ENCODE measurements at places on chromosomes 11 and 22.
A peak's percentile ranks its signal among the peaks of the same experiment; 100 is the strongest.

DNA sequence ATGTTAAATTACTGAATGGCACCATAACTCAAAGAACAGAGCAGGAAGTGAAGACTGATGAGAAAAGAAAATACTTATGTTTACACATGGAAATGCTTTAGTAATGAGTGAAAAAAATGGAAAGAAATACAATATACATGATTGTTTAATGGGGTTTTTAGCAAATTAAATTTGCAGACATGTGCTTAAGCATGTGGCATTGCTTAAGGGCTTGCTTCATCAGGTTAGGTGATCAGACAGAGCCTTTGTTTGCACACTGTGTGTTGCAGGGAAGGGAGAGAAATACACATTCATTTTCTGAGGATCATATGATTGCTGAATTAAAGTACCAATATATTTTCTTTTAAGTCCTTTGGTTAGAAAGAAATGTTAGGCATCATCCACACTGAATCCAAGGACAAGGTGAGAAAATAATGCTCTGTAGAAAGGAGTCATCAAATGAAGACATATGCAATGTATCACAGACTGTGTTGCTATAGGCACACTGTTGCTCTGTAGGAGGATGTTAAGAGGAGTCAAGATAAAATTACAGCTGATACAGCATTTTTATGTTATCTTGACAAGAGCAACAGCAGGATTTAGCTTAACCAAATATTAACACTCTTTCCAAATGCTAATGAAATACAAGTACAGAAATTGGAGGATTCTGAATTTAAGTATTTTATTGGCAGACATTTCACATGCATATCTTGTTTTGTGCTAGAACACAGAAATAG, 23.4 kb upstream of the ARHGAP20 start:
- DNase-seq = no peak

DNA sequence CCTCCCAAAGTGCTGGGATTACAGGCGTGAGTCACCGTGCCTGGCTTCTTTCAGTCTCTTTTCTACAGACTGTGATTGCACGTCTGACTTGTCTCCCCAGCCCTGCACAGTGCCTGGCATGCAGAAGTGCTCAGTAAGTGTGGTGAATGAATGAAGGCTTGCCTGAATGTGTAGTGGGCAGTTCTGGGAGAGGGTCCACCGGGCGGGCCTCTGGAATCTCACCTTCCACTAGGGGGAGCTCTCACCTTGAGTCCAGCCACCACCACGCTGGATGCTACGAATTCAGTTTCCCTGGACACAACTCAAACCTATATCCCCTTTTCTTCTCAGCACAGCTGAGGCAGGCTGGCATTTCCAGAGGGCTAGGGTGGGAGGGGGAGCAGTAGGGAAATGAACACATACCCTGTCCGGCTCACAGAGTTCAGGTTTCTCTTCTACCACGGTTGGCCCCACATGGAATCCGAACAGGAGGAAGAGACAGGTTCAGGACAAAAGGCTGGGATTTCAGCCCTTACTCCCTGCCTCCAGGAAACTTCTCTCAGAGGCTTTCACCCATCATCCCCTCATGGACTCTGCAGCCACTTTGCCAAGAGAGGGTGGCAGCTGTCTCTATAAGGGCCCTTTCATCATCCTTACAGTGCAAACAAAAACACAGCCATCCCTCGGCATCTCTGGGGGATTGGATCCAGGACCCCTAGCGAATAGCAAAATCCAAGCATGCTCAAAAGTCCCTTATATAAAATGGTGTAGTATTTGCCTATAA, 86.8 kb downstream of the NECTIN1 start:
- DNase-seq = peak; percentile 24

- no peak for DNase-seq
Measured at GRCh38 chr22:24367841-24368240, 59.6 kb upstream of the ADORA2A start.

DNA sequence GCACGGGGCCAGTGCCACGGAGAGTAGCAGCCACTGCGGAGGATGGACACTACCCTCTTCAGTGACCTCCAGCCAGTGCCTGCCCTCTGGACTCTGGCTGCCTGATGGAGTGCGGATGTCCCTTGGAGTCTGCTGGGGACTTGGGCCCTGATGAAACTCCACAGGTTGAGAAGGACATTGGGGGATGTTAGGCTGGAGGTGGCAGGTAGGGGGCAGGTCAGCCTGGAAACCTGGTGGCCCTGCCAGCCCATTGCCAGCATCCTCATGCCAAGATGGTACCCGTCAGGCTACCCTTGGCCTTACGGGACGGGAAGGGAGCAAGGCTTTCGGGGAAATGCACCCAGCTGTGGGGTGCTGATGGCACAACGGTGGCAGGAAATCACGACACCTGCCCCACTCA, 4.0 kb downstream of the CABP7 start:
- no peak for DNase-seq

DNA sequence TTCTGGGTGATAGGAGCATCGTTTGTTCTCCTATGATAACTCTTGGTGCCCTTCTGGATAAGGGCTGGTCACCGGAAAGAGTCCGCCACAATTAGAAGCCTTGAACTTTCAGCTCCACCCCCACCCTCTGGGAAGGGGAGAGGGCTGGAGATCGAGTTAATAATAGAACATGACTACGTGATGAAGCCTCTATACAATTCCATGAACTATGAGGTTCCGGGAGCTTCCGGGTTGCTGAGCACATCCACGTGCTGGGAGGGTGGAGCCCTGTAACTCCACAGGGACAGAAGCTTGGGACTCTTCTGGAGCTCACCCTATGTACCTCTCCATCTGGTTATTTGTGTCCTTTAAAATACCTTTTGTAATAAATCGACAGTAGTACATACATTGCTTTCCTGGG, 40.3 kb downstream of the ARHGAP42 start:
- no peak for DNase-seq

- peak; percentile 54 for DNase-seq
Measured at GRCh38 chr11:235609-235996, 539 bp downstream of the SIRT3 start.

- DNase-seq = no peak
Measured at GRCh38 chr11:71947498-71947897, 18.7 kb downstream of the RNF121 start.

DNA sequence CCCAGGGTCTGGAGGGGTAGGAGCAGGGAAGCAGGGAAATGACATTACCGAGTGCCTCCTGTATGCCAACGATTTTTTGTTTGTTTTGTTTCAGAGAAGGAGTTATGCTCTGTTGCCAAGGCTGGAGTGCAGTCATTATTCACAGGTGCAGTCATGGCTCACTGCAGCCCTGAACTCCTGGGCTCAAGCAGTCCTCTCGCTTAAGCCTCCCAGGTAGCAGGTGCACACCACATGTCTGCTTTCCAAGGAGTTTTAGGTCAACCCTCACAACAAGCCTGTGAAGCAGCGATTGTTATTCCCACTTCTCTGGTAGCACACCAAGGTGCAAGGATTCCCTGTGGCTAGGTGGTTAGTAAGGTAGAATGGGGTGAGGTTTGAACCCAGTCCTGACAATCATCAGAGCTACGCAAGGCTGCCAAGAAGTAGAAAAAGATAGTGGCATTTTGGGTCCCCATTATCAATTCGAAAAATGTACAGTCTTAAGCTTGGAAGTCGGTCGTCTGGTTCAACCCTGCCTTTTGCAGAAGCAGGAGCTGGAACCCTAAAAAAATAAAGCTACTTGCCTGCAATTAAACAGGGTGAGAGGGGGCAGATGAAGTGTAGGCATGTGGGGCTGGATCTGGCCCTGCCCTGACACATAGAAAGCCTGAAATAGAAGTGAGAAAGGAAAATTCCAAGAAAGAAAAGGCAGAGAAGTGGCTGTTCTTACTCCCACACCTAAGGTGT, 9.1 kb downstream of the UCP3 start:
- no peak for DNase-seq

DNA sequence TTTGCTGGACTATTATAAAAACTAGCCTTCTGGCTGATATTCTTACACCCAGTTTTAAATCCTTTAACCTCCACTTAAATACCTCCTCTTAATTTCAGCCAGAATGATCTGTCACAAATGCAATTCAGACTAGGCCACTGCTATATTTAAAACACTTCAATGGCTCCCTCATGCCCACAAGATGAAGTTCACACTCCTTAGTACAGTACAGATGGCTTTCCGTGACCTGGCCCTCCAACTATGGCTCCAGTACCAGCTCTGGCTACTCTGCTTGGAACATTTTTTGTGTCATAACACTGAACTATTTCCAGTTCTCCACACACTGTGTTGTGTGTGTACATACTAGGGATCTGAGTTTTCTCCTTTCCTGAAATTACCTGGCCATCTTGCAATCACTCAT, 353.4 kb downstream of the SOX6 start:
- no peak for DNase-seq

DNA sequence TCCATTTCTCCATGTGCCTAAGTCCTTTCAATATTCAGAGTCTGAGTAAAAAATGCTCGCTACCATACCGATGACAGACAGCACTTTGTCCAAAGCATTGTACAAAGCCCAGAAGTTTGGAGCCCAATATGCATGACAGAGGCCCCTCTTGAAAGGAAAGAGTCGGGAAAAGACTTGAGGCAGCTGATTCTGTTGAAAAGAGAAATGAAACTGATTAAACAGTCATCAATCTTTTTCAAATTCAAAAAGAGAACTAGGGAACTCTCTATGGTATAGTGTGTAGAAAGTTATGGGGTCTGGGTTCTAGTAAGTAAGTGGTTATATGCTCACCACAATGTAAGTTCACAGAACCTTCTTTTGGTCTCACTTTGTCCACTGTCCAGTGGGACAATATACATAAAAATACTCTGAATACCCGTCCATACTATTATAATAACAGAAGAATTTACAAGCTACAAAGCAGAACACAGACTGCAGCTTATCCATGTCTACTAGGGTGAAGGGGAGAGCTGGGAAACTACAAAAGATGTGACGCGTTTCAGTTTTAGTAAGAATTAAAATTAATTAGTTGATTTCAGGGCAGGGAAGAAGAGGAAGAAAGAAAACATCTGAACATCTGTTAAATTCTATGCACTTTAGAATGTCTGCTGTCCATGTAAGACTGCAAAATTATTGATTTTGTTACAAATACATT, 26.7 kb downstream of the ALG8 start:
- DNase-seq = no peak

DNA sequence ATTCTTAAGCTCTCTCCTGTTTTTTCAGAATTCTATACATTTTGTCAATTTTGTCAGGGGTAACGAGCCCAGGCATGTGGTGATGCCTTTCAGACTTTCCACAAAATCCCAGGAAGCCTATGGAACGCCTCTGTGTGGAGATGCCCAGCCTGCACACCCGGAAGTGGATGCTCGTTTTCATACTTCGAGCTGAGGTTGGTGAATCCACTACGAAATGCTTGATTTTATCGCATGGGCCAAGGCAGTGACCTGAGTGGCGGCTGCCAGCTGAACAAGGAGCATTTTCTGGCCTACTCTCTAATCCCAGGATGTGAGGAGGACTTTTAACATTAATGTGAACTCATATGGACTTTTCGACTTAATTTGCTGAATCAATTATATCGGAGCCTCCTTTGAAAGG, 426.7 kb upstream of the B3GAT1 start:
- DNase-seq = no peak

DNA sequence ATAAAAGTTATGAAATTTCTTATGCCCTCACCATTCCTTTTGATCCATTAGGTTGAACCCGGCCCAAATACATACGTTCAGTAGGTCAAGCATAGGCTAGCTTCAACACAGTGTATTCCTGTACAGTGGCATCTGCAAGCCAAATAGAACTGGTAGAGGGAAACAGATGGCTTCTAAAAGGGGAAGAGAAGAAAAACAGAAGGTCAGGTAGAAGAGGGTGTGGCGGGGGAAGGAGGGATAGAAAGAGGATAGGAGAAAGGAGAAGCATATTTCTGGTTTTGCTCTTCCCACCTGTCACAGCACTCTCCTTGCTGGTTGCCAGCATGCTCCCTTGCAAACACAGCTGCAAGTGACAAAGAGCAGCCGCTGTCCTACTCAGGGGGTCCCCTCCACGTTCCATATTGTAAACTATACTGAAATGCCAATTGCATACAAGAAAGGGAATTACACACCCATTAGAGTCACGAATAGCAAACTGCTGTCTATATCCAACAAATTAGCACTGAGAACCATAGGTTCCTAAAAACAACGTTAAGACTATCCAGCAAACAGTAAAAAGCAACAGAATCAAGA, 71.8 kb downstream of the PHF21A start:
- DNase-seq = no peak

- DNase-seq = no peak
Measured at GRCh38 chr22:25495285-25495684, 69.2 kb upstream of the GRK3 start.

DNA sequence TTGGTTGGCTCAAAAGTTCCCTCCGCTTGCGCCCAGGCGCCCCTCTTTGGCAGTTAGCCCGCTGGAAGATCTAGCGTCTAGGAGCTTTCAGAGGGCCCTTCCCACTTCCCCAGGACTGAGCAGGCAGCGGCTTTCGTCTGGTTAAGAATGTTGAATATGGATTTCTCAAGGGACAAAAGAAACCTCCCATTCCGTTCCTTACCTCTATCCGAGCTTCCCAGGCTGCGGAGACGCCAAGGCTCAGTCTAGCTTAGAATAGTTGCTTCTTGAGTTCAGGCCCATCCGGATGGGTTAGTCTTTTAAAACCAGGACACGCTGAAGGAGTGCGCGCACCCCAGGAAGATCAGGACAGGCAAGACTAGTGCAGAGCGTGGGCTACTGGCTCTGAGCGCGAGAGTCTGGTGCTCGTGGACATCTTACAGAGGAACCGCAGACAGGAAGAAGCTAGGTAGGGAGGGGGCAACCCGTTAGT, 1.6 kb downstream of the NELL1 start:
- no peak for DNase-seq

DNA sequence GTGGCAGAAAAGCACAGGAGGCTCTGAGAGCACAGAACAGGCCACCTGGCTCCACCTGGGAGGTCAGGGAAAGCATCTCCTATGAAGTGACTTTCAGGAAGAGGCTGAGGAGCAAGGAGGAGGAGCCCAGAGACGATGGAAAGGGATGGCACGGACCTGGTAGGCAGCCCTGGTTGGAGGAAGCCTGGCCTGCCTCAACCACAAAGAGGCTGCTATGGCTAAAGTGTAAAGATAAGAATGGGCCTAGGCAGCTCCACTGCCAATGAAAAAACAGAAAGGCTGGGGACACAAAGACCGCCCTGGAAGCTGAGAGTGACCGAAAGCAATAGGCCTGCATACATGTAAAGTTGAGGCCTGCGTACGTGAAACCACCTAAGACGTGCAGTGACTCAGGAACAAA, 31.2 kb upstream of the ETS1 start:
- DNase-seq = no peak

DNA sequence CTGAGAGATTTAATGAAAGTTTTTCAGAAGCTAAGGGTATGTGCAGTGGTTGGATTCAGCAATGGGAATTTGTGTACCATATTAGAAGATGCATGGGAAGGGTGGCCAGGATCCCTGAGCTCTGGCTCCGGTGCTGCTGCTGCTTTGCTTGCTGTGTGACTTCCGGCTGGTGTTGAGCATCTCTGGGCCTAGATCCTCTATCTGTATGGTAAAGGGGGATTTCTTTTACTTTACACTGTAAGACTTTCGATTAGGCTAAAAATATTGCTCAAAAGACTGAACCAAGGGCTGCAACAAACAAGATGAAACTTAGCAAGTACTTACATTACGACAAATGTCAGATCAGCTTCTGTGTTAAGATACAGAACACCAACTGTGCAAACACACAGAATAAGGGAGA, 39.1 kb downstream of the XRRA1 start:
- DNase-seq = no peak

- no peak for DNase-seq
Measured at GRCh38 chr22:49779853-49780697, 47.6 kb downstream of the BRD1 start.

GRCh38 chr11:67997475-67997921, 6.4 kb downstream of the UNC93B1 start:
- DNase-seq = no peak

GRCh38 chr11:8068605-8069221, 12.3 kb upstream of the TUB start:
- no peak for DNase-seq

GRCh38 chr11:59891781-59892181, 13.2 kb downstream of the OOSP3 start:
- no peak for DNase-seq

All from activated CD4-positive, alpha-beta T cell treated with anti-CD3 and anti-CD28 coated beads, Interleukin-10, Interleukin-2, amounts not matched to agents 100 ng/mL and 50 ng/mL, durations not matched to agents 16 hours and 8 hours (primary cell).